Fibroblast of the conjunctiva (primary cell): ENCODE measurements at places on chromosomes 3 and 15.

DNA sequence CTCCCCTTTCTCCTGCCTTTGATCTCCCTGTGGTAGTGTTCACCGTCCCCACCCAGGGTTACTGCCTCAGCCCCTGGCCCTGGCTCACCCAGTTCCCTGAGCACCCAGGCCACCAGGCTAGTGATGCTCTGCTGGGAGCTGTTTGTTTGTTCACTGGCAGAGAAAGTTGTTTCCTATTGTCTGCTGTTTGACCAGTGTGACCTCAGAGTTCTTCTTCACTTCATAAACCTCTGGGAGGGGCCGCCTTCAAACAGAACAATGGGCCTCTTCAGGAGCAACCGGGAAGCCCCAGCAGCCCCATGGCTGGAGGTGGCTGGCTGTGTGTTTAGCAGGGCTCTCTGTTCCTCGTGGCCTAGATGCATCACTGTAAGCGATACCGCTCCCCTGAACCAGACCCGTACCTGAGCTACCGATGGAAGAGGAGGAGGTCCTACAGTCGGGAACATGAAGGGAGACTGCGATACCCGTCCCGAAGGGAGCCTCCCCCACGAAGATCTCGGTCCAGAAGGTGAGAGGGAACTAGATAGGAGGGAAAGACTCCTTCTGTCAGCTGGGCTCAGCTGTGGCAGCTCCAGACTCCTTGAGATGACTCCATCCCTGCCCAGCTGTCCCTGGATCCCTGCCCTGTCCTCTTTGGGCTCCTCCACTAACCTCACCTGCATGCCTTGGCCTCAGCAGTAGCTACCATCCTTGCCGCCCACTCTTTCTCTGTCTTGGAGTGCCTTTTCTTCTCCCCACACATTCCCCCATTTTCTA lies 3.4 kb downstream of the CLK3 start:
- no peak for DNase-seq

- no peak for DNase-seq
Measured at GRCh38 chr15:73858062-73858461, 15.3 kb upstream of the TBC1D21 start.

DNA sequence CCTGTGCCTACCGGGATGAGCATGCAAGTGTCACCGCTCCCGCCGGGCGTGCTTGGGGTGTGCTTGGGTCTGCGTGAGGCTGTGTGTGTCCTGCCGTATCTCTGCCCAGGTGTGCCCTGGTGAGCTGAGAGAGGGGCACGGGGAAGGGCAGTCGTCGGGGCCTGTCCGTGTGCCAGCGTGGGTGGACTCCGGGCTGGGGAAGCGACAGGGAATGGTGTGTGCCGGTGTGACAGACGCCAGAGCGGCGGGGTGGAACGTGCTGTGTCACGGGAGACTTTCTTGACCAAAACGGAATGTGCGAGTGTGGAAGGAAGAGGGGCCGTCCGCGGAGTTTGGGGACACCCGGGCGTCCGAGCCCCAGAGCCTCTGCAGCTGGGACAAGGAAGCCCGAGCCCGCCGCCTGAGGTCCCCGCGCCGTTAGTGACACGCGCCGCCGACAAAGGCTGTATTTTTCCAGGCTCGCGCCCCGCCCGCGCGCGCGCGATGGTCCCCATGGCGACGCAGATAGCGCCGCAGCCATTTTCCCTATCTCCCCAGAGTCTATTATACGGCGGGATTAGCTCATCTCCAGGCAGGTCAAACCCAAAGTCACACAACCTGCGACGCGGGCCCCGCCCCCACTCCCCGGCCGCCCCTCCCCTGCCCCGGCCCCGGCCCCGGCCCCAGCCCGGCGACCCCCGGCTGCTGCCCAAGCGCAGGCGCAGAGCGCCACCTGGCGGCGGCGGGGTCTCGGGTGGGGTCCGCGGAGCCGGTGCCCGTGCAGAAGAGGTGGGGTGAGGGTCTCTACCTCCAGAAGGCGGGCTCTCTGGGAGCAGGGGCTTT lies 4.5 kb upstream of the GATA2 start:
- no peak for DNase-seq

GRCh38 chr3:114115143-114115542 lies 58.6 kb downstream of the QTRT2 start:
- DNase-seq, result no peak

- DNase-seq, result no peak
Measured at GRCh38 chr3:155321418-155321817, 27.9 kb upstream of the STRIT1 start.

DNA sequence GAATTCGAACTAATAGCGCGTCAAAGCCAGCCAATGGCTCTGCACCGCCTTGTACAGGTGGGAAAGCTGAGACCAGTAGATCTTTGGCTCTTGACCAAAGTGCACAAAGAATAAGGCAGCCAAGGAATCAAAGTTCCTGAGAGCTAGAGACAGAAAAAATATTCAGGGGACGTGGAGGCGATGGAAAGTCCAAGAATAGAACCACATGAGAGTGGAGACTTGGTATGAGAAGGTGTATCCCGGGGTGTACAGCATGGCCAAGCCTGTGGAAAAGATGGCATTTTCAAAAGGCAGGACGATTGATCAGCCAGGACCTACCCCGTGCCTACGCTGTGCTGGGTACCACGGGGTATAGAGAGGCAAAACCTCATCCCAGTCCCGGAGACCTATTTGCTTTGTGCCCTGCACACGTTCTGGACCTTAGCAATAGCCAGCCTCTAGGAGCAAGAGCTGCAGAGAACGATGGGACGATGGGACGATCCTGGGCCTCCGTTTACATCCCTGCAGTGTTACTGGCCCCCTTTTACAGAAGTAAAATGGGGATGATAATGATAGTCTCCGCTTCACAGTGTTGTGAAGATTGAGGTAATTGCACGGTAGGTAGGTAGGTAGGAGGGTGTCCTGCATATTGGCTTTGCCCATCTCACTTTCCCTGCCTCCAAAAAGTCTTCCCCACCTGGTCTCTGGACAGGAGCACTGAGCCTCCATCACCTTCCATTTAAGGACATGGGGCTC lies 583 bp upstream of the RBSN start:
- DNase-seq, result no peak

DNA sequence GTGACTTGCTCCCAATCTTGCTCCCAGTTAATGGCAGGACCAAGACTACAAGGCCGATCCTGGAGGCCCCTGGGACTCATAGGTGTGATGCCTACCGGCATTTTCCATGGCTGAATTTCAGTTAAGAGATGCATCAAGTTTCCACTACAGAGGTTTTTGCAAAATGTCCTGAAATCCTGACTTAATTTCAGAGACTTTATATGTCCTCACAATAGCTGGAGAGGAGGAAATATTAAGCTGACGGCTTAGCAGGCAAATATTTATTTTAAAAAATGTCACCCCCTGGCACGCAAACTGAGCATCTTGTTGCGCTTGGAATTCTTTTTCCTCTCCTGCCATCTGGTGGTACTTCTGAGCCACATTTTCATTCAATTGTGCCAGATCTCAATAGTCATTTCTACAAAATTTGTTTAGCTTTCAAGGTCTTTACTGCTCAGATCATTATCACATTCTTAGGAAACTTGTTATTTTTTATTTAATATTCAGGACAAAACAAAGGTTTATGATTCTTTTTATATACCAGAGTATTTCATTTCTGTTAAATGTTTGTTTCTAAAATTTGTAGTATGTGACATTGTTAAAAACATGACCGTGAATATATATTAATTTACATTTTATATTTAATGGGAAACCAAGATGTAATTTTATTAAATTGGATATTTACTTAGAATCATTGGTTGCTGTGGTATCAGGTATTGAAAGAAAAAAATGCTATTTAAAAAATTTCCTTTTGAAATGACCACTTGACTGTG lies 189.2 kb upstream of the THRB start:
- DNase-seq, result peak; percentile 75

- DNase-seq, result no peak
Measured at GRCh38 chr3:166637984-166638530, 742.0 kb downstream of the ZBBX start.

GRCh38 chr15:61411902-61412510 lies 182.9 kb upstream of the RORA start:
- DNase-seq, result no peak

DNA sequence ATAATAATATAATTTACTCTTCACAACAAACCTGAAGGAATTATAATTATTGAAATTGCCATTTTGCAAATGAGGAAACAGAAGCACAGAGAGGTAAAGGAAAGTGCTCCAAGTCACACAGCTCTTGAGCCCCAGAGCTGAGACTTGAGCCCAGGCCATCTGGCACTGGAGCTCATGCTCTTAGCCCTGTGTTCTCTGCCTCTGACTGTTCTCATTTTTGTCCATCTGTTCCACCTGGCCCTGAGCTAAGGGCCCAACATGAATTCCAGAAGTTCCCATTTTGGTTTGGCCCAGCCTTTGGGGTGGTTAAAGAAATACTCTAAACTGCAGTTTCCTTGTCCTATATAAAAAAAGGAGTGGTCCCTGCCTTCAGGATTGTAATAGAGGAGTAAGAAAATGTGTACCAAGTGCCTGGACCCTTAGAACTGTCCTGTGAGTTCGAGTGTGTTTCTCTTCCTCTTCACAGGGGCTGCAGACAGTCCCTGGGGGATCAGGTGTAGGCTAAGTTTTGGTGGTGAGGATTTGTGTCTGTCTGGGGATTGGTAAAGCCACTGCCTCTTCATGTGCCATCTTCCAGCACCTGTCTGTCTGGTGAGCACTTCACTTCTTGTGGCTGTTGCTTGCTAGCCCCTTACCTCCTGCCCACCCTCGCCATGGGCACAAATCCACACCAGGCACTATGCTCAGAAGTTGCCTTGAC lies 91.8 kb downstream of the DNAJB8 start:
- no peak for DNase-seq

DNA sequence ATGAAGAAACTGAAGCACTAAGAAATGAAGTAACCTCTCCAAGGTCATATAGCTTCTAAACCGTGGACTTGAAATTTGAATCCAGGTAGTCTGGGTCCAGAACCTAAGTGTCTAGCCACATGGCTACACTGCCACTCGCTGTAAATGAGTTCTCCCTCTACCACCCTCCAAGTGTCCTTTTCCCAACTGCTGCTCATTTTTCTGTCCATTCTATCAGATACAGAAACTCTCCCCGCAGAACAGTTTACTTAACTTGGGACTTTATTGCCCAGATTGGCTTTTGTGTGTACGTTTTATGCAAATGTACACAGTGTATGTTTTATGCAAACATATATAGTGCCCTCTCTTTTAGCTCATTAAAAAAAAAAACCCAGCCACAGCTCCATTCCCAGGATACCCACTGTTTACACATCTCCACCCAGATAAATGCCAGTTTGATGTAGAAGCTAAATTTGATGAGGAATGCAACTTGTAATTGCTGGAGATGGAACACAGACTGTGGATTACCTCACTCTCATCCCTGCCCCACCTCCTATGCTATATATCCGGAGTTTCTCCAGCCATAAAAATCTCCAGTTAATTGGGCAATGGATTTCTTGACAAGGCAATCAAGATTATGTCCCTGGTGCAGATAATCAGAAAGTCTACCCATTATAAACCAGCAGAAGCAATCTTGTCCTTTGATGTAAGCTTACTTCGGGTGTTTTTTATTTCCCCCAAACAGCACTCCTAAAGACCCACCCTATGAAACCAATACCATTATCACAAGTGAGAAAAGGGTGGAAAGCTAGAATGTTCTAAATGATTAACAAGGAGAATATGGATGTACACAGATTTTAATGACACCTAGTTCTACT lies 42.0 kb downstream of the THBS1 start:
- DNase-seq, result no peak
